Naive thymus-derived CD4-positive, alpha-beta T cell (primary cell): ENCODE measurements at places on chromosomes 4 and X.

- no peaks in the 10 kb centered on the region for H3K4me1 ChIP-seq
- DNase-seq = no peak
- no peaks in the 10 kb centered on the region for H3K36me3 ChIP-seq
- no peak overlapping the region for H3K27ac ChIP-seq
- H3K27me3 ChIP-seq = no peaks in the 10 kb centered on the region
These were observed 170.2 kb downstream of the FAT4 start for GRCh38 chr4:125484912-125485311.

DNA sequence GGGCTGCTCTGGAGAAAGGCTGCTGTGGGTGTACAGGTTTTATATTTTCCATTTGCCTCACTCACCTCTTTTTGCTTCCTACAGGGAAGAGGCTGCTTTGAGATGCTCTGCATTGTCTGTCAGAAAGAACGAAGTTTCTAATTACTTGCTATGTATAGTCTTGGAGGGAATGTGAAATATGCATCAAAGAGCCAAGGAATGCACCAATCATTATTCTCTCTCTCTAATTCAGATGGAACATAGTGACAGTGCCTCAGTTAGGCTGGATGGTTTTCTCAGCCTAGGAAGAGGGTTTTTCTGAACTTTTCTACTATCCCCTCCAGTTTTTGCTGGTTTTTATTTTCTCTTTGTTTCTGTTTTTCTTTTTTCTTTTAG lies 106.8 kb upstream of the SLC4A4 start:
- no peaks in the 10 kb centered on the region for H3K36me3 ChIP-seq
- DNase-seq = no peak
- H3K27ac ChIP-seq = no peak overlapping the region
- H3K27me3 ChIP-seq = no peaks in the 10 kb centered on the region
- no peaks in the 10 kb centered on the region for H3K4me1 ChIP-seq

DNA sequence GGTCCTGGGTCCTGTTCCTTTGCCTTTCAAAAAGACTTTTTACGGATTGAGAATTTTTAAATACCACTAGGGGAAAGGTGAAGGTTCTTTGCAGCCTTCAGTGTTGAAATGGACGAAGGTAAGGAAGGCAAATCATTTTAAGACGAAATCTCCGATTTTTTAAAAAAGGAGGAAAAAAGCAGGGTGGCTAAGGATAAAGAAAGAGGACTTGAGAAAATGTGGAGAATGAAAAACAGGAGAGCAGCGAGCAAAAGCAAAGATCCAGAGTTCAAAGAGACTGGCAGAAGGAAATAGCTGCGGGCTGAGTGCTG lies 314 bp downstream of the EPHA5 start:
- H3K27me3 ChIP-seq = no peaks in the 10 kb centered on the region
- no peaks in the 10 kb centered on the region for H3K4me1 ChIP-seq
- no peaks in the 10 kb centered on the region for H3K36me3 ChIP-seq
- H3K4me3 ChIP-seq = no peak overlapping the region
- H3K27ac ChIP-seq = no peak overlapping the region

GRCh38 chrX:139783959-139784358 lies 76.0 kb upstream of the MCF2 start:
- no peak for DNase-seq
- H3K4me1 ChIP-seq = no peaks in the 10 kb centered on the region
- H3K27ac ChIP-seq = no peak overlapping the region
- no peaks in the 10 kb centered on the region for H3K27me3 ChIP-seq

- H3K4me1 ChIP-seq = peaks cover 8% of the 10 kb centered on the region
- no peak overlapping the region for H3K4me3 ChIP-seq
- no peaks in the 10 kb centered on the region for H3K36me3 ChIP-seq
These were observed 69.1 kb downstream of the NR3C2 start for GRCh38 chr4:148373093-148373492.

DNA sequence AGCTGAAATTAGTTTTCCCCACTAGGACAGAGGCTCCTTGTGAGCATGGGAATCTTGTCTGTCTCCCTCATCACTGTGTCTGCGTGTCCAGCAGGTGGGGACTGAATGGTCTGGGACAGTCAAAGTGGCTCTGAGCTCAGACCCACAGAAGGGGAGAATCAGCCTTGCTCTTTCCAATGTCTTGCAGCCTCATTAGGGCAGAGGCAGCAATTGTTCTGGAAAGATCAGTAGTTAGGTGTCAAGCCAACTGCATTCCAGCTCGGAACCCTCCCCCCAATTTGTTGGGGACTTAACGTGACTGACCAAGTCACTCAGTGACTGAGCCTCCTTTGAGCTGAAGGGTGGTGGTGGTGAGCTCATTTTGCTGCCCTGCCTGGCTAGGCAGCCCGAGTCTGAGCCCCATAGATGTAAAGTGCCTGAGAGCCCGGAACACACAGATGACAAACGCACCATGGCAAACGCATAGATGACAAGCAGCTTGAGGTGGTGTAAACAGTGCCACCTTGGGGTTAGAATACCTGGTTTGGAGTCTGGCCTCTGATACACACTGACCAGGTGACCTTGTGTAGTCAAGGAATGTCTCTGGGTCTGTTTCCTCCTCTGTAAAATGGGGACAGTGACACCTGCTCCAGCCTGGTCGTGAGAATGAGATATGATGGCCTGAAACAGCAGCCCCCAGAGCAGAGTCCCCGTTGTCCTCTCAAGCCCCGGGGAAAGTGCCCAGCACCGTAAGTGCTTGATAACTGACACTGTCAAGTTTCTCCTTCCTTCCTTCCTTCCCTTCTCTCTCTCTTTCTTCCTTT lies 2.7 kb upstream of the SORCS2 start:
- no peaks in the 10 kb centered on the region for H3K4me1 ChIP-seq
- H3K4me3 ChIP-seq = no peak overlapping the region
- H3K27ac ChIP-seq = no peak overlapping the region
- no peak for DNase-seq
- H3K36me3 ChIP-seq = no peaks in the 10 kb centered on the region
- H3K27me3 ChIP-seq = no peaks in the 10 kb centered on the region

GRCh38 chrX:147180886-147181285 lies 366.3 kb upstream of the CXorf51A start:
- DNase-seq = no peak
- no peaks in the 10 kb centered on the region for H3K4me1 ChIP-seq
- no peak overlapping the region for H3K27ac ChIP-seq
- no peak overlapping the region for H3K4me3 ChIP-seq
- no peaks in the 10 kb centered on the region for H3K27me3 ChIP-seq

GRCh38 chrX:15493118-15493962 lies at the start of gene PIR:
TSS of gene PIR (minus strand) at chrX:15493333. CDS start at chrX:15491257, 2,076 bp downstream.
- H3K4me1 ChIP-seq = no peaks in the 10 kb centered on the region
- peak; percentile 11 for DNase-seq
- no peaks in the 10 kb centered on the region for H3K27me3 ChIP-seq
- peak within 1 kb of the TSS; percentile 46 for H3K4me3 ChIP-seq
- H3K36me3 ChIP-seq = no peaks in the 10 kb centered on the region

DNA sequence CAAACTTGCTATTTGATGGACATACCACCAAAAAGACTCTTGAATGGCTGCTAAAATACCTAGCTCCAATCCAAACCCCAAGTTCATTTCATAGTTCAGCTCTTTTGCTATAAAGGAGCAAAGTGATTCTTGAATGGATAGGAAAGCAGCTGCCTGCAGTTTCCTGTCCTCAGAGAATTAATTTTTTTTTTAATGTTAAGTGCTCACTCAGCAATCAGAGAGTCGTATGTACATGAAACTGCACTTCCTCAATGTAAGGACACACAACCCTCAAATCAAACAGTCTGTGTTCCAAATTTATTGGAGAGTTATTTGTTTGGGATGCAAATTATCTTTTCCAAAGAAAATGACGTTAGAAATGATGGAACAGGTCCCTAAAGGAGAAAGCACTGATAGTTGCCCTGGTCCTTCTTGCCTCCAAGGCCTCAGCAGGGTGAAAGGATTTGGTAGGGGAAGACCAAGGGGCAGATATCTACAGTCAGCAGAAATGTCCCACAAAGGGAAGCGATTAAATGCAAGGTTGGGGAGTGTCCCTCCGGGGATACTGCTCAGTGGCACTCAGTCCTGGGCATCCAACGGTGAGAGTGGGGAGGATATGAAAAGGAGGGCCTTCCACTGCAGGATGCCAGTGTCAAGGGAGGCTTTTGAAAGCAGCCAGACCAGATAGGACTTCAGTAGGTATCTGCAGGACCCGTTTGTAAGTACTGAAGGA lies 67.2 kb upstream of the RASGEF1B start:
- no peaks in the 10 kb centered on the region for H3K4me1 ChIP-seq
- no peaks in the 10 kb centered on the region for H3K36me3 ChIP-seq
- H3K27ac ChIP-seq = no peak overlapping the region
- no peak overlapping the region for H3K4me3 ChIP-seq
- H3K27me3 ChIP-seq = no peaks in the 10 kb centered on the region
- no peak for DNase-seq

GRCh38 chr4:31272331-31273061 lies 552.3 kb downstream of the PCDH7 start:
- no peak overlapping the region for H3K27ac ChIP-seq
- H3K4me1 ChIP-seq = no peaks in the 10 kb centered on the region
- H3K36me3 ChIP-seq = no peaks in the 10 kb centered on the region
- DNase-seq = no peak
- no peak overlapping the region for H3K4me3 ChIP-seq

DNA sequence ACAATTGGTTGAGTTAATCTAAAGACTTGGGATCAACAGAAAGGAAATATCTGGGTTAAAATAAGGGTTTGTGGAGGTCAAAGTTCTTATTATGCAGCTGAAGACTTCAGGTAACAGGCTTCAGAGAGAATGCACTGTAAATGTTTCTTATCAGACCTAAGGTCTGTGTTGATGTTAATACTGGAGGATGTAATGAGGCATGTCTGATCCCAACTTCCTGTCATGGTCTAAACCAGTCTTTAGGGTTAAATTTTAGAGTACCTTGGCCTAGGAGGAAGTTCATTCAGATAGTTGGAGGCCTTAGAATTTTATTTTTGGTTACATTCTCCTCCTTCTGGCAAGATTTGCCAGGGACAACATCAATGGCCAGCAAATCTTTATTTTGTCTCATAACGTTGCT lies 72.1 kb upstream of the GC start:
- no peak overlapping the region for H3K27ac ChIP-seq
- no peak for DNase-seq
- H3K36me3 ChIP-seq = no peaks in the 10 kb centered on the region

- H3K4me1 ChIP-seq = no peaks in the 10 kb centered on the region
- no peak for DNase-seq
- H3K27ac ChIP-seq = no peak overlapping the region
- no peak overlapping the region for H3K4me3 ChIP-seq
- H3K27me3 ChIP-seq = no peaks in the 10 kb centered on the region
- no peaks in the 10 kb centered on the region for H3K36me3 ChIP-seq
These were observed 246.1 kb downstream of the NR3C2 start for GRCh38 chr4:148196164-148196563.
